ENCODE measurements at places on chromosomes 3 and 15.

- no peak for DNase-seq
- H3K36me3 ChIP-seq, result no peaks in the 10 kb centered on the region
- no peaks in the 10 kb centered on the region for H3K4me1 ChIP-seq
- no peaks in the 10 kb centered on the region for H3K27me3 ChIP-seq
- no peak overlapping the region for H3K27ac ChIP-seq
- H3K4me3 ChIP-seq, result no peak overlapping the region
Measured at GRCh38 chr3:145055375-145056076, 1083.9 kb downstream of the DIPK2A start.

DNA sequence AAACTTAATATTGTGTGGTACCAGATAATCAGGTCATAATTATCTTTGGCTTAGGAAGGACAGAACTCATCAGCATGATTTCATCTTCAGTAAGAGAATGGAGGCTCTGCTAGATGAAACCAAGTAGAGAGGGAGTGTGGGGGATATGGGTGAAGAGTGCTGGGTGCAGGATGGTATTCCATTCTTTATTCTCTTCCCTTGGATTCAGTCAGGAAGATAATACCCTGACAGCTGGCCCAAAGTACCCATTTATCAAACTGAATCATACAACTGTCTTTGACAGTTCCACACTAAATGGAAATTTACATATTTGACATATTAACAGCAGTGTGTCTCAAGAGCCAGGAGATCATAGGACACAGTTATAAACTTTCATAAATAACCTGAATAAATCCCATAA is 44.7 kb downstream of the GOLIM4 start:
- DNase-seq, result no peak
- H3K36me3 ChIP-seq, result no peaks in the 10 kb centered on the region
- H3K4me1 ChIP-seq, result no peaks in the 10 kb centered on the region
- H3K4me3 ChIP-seq, result no peak overlapping the region
- H3K27me3 ChIP-seq, result peaks cover 2% of the 10 kb centered on the region
- no peak overlapping the region for H3K27ac ChIP-seq

GRCh38 chr15:80514071-80514780 is 110.0 kb downstream of the ARNT2 start:
- no peak overlapping the region for H3K4me3 ChIP-seq
- H3K36me3 ChIP-seq, result no peaks in the 10 kb centered on the region
- no peaks in the 10 kb centered on the region for H3K4me1 ChIP-seq
- H3K27me3 ChIP-seq, result peaks cover 6% of the 10 kb centered on the region

DNA sequence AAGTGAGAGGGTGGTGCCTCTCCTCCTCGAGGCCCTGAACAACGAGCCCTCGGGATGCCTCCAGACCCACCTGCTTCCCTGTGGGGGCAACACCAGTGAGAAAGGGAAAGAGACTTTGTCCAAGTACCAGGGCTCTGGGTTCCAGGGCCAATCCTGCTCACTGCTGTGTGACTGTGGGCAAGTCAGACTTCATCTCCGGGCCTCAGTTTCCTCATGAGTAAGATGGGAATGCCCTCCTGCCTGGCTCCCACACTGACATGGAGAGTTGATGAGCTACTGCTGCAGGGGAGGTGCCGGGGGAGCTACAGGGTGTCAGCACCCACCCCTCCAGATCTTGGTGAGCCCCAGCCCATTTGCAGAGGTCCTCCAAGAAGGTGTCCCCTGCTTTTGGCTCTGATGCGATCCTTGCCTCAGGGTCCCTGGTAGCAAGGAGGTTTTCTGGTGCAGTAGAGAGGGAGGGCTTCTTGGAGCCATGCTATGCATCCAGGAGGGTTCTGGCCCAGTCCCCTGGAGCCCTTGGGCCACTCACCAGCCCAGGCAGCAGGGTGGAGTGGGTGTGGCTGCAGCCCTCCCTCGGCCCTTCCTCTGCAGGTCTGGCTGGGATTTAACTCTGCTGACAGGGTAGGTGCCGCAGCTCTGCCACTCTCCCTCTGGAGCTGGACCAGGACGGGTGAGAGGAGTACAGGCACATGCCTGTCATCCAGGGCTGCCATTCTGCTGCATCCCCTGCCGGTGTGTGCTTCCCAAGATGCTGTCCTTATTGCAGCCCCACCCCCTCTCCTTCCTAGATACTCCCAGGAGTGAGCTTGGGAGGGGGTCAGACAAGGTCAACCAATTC is 26.9 kb downstream of the LOXL1 start:
- no peaks in the 10 kb centered on the region for H3K36me3 ChIP-seq
- H3K27ac ChIP-seq, result no peak overlapping the region
- H3K27me3 ChIP-seq, result peaks cover 2% of the 10 kb centered on the region
- DNase-seq, result no peak

- H3K4me3 ChIP-seq, result no peak overlapping the region
- no peak for DNase-seq
- H3K36me3 ChIP-seq, result no peaks in the 10 kb centered on the region
Measured at GRCh38 chr3:53354945-53355498, 7.7 kb upstream of the DCP1A start.

GRCh38 chr15:70995383-70995970 is 102.9 kb downstream of the LRRC49 start:
- H3K4me1 ChIP-seq, result no peaks in the 10 kb centered on the region
- H3K4me3 ChIP-seq, result no peak overlapping the region
- no peaks in the 10 kb centered on the region for H3K36me3 ChIP-seq
- no peak for DNase-seq
- H3K27ac ChIP-seq, result no peak overlapping the region
- peaks cover 12% of the 10 kb centered on the region for H3K27me3 ChIP-seq

DNA sequence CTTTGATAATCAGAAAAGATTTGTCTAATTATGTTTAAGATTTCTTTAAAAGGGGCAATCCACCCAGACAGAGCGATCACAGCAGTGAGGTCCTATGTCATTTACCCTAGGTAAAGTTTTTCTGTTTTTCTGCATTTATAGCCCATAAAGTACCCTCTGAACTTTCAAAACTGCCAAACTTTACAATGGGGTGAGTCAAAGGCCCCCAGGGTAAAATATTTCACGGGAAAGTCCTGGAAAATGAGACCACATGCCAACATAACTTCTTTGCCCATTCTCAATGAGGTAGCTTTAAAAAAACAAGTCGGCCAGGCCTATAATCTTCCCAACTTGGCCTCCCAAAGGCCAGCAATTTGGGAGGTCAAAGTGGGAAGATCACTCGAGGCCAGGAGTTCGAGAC is 53.0 kb downstream of the SUCLG2 start:
- no peak overlapping the region for H3K4me3 ChIP-seq
- no peaks in the 10 kb centered on the region for H3K27me3 ChIP-seq
- H3K36me3 ChIP-seq, result peaks cover 50% of the 10 kb centered on the region
- DNase-seq, result no peak

DNA sequence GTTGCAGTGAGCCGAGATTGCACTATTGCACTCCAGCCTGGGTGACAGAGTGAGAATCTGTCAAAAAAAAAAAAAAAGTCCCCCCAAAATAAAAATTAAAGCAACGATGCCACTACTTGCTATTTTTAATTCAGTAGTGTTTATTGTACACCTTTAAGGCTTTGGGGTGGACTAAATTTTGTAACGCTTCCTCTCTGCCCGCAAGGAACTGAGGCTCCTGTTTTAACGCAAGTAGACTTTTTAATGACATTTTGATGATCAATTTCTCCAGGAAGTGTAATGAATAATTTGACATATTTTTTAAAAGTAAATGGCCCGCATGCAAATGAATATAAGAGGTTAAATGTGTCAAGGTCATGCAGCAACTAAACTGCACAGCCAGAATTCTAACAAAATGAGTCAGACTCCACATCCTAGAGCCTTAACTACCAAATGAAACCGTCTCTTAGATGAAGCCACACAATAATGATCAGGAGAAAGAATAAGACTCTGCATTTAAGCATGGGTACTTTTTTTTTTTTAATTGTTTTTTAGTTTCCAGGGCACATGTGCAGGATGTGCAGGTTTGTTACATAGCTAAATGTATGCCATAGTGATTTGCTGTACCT is 96.8 kb upstream of the LMOD3 start:
- peaks cover 27% of the 10 kb centered on the region for H3K36me3 ChIP-seq
- H3K27ac ChIP-seq, result no peak overlapping the region
- peaks cover 16% of the 10 kb centered on the region for H3K4me1 ChIP-seq
- H3K27me3 ChIP-seq, result no peaks in the 10 kb centered on the region

- peaks cover 18% of the 10 kb centered on the region for H3K36me3 ChIP-seq
- DNase-seq, result no peak
Measured at GRCh38 chr15:50993598-50993997, 85.1 kb downstream of the AP4E1 start.

DNA sequence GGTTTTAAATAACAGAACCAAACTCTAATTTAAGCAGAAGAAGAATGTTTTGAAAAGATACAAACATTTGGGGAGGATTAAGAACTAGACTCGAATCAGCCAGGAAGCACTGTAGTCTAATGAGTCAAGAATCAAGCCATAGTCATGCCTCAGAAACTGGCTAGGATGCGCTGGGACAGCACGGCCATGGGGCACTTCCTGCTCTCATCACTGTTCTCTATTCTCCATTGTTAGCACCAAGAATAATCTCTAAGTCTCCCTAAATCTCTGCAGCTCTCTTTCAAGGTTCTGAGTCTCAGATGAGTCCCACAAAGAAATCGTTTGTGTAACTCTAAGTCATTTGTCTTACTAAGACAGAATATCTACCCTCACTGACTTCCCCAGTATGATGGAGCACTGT is 399.0 kb upstream of the KCNMB2 start:
- H3K27me3 ChIP-seq, result peaks cover 2% of the 10 kb centered on the region
- H3K4me1 ChIP-seq, result no peaks in the 10 kb centered on the region
- no peak overlapping the region for H3K4me3 ChIP-seq

DNA sequence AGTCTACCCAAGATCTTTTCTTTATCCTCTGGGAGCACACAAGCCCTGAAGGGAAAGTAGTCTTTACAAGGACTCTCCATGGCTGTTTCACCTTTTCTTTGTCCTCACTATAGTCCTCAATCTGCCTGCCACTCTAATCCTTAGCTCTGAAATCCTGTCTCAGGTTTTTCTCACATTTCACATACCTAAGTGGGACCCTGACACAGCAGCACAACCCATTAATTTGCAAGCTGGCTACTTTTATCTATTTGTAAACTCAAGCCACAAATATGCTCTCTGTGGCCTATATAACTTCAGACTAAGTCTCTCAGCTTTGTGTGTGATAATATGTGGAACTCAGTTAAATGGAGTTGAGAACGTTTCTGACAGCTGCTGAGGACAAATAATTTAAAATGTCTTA is 19.8 kb downstream of the SIN3A start:
- H3K4me1 ChIP-seq, result peaks cover 26% of the 10 kb centered on the region
- H3K27ac ChIP-seq, result peak overlapping the region; percentile 63
- peaks cover 29% of the 10 kb centered on the region for H3K36me3 ChIP-seq
- DNase-seq, result no peak
- no peak overlapping the region for H3K4me3 ChIP-seq

DNA sequence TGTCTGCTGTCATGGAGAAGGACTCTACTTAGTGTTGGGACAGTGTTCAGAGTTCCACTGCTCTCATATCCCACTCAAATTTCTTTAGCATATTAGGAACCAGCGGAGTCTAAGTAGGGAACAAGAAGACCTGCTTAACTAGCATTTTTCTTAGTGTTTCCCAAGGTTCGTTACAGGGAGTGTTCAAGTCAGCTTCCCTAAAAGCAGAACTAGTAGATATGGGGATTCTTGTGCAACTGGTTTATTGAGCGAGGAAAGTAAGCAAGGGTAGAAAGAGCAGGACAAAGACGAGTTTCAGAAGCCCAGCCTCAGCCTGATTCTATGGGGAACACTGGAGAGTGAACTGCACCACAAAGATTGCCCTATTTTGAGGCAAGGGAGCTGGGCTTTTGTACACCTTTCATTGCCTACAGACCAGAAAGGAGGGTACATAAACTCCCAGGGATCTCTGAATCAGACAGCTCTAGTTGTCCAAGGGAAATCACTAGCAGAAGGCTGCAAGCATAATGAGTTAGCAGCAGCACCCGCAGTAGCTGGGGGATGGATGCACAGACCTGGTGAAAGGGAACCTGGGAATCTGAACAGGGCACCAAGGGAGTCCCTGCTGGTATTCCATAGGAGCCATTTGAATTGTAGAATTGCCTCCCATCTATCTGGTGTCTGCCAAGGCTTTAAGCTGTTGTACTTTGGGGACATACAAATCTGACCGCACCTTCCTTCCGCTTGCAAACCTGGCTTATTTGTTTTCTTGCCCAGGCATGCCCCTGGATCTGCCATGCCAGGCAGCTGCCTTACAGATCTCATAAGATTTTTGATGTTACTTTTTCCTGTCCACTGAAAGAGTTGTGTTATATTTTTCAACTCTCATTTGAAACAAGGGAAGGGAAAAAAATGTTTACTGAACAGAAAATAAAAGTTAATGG is 15.1 kb downstream of the CMTM7 start:
- H3K36me3 ChIP-seq, result peaks cover 41% of the 10 kb centered on the region
- no peak for DNase-seq
- no peak overlapping the region for H3K4me3 ChIP-seq
- H3K27ac ChIP-seq, result peak overlapping the region; percentile 19
- no peaks in the 10 kb centered on the region for H3K27me3 ChIP-seq

Data from activated T-helper 1 cell treated with anti-CD3 and anti-CD28 coated beads, Interleukin-12 subunit alpha, Interleukin-12 subunit beta, Interleukin-2, Interleukin-4 antibody, amounts not matched to agents 30 ng/mL and 10 ng/mL and 1 ng/mL, durations not matched to agents 14 hours and 24 hours and 36 hours (primary cell).